Memory B cell (primary cell): ENCODE measurements at places on chromosomes 4 and X.

DNA sequence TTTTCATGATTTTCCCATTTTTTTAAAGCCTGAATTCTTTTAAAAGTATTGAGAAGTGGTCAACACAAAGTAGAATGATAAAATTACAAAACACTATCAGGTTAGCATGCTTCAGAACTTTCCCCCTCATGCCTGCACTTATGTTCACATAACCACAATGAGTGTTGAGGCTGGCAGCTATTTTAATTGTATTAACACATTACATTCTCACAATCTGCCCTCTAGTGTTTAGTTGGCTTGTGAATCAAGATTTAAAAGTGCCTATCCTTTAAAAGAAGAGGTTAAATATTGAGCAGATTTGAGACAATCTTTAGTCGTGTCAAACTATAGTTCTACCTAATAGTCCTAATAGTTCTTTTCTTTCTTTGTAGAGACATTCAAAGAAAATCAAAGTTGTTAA is 93.6 kb upstream of the NAP1L5 start:
- H3K4me3 ChIP-seq, result no peak overlapping the region
- H3K27ac ChIP-seq, result no peak overlapping the region
- no peaks in the 10 kb centered on the region for H3K36me3 ChIP-seq

- peaks cover 6% of the 10 kb centered on the region for H3K27me3 ChIP-seq
- no peak overlapping the region for H3K4me3 ChIP-seq
- DNase-seq, result no peak
- peaks cover 4% of the 10 kb centered on the region for H3K4me1 ChIP-seq
- no peaks in the 10 kb centered on the region for H3K36me3 ChIP-seq
Measured at GRCh38 chrX:75786290-75786689, 1.2 kb upstream of the MAGEE2 start.

GRCh38 chr4:171022824-171023230 is 790.4 kb upstream of the GALNTL6 start:
- H3K4me3 ChIP-seq, result no peak overlapping the region
- H3K27me3 ChIP-seq, result no peaks in the 10 kb centered on the region
- H3K27ac ChIP-seq, result no peak overlapping the region
- no peaks in the 10 kb centered on the region for H3K36me3 ChIP-seq
- no peak for DNase-seq

DNA sequence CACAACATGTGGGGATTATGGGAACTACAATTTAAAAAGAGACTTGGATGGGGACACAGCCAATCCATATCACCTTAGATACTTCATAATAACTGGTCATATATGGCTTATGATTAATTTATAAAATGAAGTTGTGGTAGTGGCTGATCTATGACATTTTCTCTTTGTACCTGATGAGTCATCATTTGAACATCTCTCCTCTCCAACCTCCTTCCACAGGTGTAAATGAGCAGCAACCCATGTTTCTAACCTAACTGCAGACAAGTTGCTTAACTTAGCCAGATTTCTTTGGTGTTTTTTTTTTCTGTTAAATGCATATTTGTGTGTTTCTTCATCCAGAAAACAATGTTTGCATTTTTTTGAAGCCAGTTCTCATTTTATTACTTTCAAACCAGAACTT is 42.6 kb downstream of the SPANXA2 start:
- no peak for DNase-seq
- no peaks in the 10 kb centered on the region for H3K36me3 ChIP-seq
- no peaks in the 10 kb centered on the region for H3K27me3 ChIP-seq
- no peak overlapping the region for H3K4me3 ChIP-seq
- no peaks in the 10 kb centered on the region for H3K4me1 ChIP-seq

DNA sequence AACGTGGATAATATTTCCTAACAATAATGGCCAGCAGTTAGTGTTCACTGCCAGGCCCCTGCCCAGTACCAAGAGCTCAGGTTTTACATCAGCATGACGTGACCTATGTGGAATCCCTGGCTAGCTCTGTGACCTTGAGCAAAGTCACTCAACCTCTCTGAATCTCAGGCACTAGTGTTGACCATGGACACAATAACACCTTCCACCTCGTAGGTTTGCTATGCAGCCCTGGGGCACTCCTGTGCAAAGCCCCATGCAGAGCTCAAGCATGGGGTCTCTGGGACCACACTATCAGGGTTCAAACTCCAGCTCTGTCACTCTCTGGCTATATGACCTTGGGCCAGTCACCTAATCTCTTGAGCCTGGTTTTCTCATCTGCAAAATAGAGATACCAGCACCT is 38.7 kb upstream of the MSX1 start:
- peaks cover 2% of the 10 kb centered on the region for H3K36me3 ChIP-seq
- no peaks in the 10 kb centered on the region for H3K4me1 ChIP-seq
- no peak overlapping the region for H3K4me3 ChIP-seq

DNA sequence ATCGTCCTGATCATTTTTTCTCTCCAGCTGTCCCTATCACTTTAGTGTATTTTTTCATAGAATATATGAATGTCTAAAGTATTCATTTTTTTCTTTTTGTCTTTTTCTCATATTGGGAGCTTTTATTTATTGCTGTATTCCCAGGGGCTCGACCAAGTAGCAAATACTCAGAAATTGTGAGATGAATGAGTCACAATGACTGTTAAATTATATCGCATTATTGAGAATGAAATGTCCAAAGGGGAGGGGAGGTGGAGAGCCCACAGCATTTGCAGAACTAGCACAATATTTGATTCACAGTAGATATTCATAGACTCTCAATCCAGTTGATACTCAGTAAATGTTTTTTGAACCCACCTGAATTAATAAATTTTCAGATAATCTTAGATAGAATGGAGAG is 543.6 kb upstream of the FAM241A start:
- H3K27ac ChIP-seq, result no peak overlapping the region
- DNase-seq, result no peak
- no peaks in the 10 kb centered on the region for H3K27me3 ChIP-seq
- no peak overlapping the region for H3K4me3 ChIP-seq
- H3K36me3 ChIP-seq, result no peaks in the 10 kb centered on the region

DNA sequence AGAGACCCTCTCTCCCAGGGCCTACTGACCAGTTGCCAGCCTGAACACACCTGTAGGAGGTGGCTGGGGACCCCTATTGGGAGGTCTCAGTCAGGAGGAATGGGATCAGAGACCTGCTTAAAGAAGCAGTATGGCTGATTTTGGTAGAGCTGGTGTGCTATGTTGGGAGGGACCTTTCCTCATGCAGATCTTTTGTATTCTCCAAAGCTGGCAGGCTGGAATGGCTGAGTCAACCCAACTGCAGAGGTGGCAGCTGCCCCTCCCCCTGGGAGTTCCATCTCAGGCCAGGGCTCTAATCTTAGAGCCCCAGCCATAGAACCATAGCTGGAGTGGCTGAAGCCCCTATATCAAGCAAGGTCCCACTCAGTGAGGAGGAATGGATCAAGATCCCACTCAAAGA is 279.3 kb upstream of the BMP3 start:
- H3K4me3 ChIP-seq, result no peak overlapping the region
- H3K27me3 ChIP-seq, result no peaks in the 10 kb centered on the region
- DNase-seq, result no peak
- H3K4me1 ChIP-seq, result peaks cover 3% of the 10 kb centered on the region
- no peaks in the 10 kb centered on the region for H3K36me3 ChIP-seq
- no peak overlapping the region for H3K27ac ChIP-seq

DNA sequence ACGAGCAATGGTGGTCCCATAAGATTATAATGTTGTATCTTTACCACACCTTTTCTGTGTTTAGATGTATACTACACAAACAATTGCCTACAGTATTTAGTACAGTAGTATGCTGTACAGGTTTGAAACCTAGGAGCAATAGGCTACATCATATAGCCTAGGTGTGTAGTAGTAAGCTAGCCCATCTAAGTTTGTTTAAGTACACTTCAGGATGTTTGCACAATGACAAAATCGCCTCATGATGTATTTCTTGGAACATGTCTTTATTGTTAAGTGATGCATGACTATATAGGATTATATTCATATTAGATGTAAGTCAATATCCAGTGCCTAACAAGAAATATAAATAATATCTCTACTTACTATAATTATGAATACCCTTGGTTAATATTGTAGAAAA is 104.6 kb downstream of the SLC10A6 start:
- no peaks in the 10 kb centered on the region for H3K4me1 ChIP-seq
- DNase-seq, result no peak
- peaks cover 5% of the 10 kb centered on the region for H3K27me3 ChIP-seq
- no peak overlapping the region for H3K27ac ChIP-seq

DNA sequence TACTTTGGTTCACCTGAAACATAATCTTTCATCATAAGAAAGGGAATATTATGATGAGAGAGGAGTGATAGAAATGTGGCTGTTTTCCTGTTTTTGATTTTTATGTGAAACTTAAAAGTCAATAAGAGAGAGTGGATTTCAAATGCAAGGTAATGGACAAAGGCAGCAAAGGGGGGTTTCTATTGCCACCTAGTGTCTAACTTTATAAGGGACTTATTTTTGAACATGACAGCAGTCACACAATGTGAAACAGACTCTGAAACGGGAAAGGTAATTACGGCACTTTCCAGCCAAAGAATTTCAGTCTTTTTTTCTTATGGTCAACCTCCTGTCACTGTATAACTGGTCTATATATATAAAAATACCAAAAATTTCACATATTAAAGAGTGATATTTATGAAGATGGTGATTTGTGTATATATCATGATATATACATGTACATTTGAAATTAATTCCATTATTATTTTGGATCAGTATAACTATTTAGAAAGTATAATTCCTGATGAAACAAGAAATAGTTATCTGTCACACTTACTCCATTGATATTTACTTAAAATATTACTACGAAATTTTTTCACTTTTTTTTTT is 127.1 kb downstream of the FBXO8 start:
- H3K4me3 ChIP-seq, result no peak overlapping the region
- H3K36me3 ChIP-seq, result no peaks in the 10 kb centered on the region
- H3K27me3 ChIP-seq, result peaks cover 4% of the 10 kb centered on the region
- DNase-seq, result no peak
- no peaks in the 10 kb centered on the region for H3K4me1 ChIP-seq

GRCh38 chr4:48315728-48316630 is 25.4 kb upstream of the SLAIN2 start:
- H3K36me3 ChIP-seq, result no peaks in the 10 kb centered on the region
- peak; percentile 29 for DNase-seq
- peak overlapping the region; percentile 26 for H3K27ac ChIP-seq
- peaks cover 4% of the 10 kb centered on the region for H3K4me1 ChIP-seq
- no peaks in the 10 kb centered on the region for H3K27me3 ChIP-seq

- H3K27me3 ChIP-seq, result no peaks in the 10 kb centered on the region
- no peaks in the 10 kb centered on the region for H3K36me3 ChIP-seq
- H3K4me1 ChIP-seq, result no peaks in the 10 kb centered on the region
Measured at GRCh38 chr4:166323250-166323649, 450.2 kb downstream of the TLL1 start.

DNA sequence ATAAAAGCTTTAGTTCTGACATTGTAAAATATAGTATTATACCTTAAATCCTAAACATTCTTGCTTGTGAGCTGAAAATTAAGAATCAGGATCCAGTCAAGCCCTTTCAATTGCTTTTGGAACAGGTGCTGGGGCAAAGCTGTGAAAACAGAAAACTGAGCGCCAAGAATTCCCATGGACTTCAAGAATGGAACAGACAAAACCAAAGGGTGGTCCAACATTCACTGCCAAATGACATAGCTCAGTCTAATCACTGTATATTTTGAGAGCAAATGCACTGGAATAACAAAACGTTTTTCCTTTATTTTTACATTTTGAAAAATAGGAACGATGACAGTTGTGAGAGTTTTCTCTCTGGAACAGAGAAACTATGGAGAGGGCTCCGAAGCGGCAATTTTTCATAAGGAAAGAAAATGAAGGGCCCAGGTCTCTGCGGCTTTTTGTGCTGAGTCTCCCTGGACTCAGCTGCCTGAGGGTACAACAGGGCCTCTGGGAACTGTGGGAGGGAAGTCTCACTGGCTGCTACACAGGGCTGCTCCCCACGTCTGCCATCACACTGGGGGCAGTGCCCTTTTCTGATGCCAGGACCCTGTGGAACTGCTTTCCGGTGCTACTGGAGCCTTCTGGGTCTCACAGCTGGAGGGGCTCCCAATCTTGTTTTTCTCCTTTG is 56.0 kb upstream of the BMPR1B start:
- H3K4me1 ChIP-seq, result no peaks in the 10 kb centered on the region
- H3K27me3 ChIP-seq, result no peaks in the 10 kb centered on the region
- DNase-seq, result no peak
- H3K36me3 ChIP-seq, result no peaks in the 10 kb centered on the region

- H3K27ac ChIP-seq, result no peak overlapping the region
- no peaks in the 10 kb centered on the region for H3K27me3 ChIP-seq
- no peaks in the 10 kb centered on the region for H3K36me3 ChIP-seq
- no peak for DNase-seq
Measured at GRCh38 chr4:122764821-122765215, 32.3 kb downstream of the BBS12 start.

GRCh38 chr4:56434599-56435139 is 746 bp downstream of the PPAT start:
- peak overlapping the region; percentile 76 for H3K27ac ChIP-seq
- H3K36me3 ChIP-seq, result no peaks in the 10 kb centered on the region
- peak overlapping the region; percentile 91 for H3K4me3 ChIP-seq
- H3K27me3 ChIP-seq, result no peaks in the 10 kb centered on the region
- peaks cover 12% of the 10 kb centered on the region for H3K4me1 ChIP-seq

- DNase-seq, result no peak
- H3K27me3 ChIP-seq, result no peaks in the 10 kb centered on the region
- no peaks in the 10 kb centered on the region for H3K36me3 ChIP-seq
Measured at GRCh38 chrX:4764888-4765287, 1051.4 kb upstream of the PRKX start.

DNA sequence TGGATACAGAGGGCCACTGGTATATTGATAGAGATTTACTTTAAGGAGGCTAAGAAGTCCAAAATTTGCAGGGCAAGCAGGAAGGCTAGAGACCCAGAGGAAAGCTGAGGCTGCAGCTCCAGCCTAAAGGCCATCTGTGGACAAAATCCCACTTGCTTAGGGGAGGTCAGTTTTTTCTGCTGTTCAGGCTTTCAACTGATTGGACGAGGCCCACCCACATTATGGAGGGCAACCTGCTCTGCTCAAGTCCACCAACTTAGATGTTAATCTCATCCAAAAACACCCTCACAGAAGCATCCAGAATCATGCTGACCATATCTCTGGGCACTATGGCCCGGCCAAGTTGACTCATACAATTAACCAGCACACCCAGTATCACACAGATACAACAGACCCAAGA is 176.3 kb downstream of the EVC2 start:
- no peak overlapping the region for H3K4me3 ChIP-seq
- peaks cover 5% of the 10 kb centered on the region for H3K36me3 ChIP-seq
- H3K27me3 ChIP-seq, result peaks cover 3% of the 10 kb centered on the region
- DNase-seq, result no peak

DNA sequence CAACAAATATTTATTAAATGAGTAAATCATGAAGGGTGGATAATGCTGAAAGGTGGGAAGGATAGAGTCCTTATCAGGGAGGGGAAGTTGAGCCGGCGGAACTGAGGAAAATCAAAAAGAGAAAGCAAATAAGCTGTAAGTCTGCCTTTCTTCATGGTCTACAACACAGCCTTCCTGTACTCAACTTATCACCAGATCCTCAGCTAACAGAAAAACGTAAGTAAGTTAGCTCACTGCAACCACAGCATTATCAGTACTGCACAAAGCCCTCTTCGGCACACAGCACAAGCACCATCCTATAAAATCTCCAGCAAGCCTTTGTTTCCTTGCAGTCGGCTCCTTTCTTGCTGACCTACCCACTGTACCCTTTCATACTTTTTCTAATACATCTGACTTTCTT is 70.3 kb downstream of the CRMP1 start:
- no peak overlapping the region for H3K27ac ChIP-seq
- no peak overlapping the region for H3K4me3 ChIP-seq
- no peak for DNase-seq
- no peaks in the 10 kb centered on the region for H3K4me1 ChIP-seq
